Suppressor macrophage (primary cell): ENCODE measurements at places on chromosomes 13 and 19.

- DNase-seq, result no peak
Measured at GRCh38 chr13:73245246-73245645, 186.4 kb downstream of the KLF5 start.

GRCh38 chr19:56537442-56537841 lies 1.3 kb upstream of the ZFP28 start:
- DNase-seq, result no peak

GRCh38 chr13:94707400-94708021 lies 4.8 kb downstream of the SOX21 start:
- DNase-seq, result no peak

DNA sequence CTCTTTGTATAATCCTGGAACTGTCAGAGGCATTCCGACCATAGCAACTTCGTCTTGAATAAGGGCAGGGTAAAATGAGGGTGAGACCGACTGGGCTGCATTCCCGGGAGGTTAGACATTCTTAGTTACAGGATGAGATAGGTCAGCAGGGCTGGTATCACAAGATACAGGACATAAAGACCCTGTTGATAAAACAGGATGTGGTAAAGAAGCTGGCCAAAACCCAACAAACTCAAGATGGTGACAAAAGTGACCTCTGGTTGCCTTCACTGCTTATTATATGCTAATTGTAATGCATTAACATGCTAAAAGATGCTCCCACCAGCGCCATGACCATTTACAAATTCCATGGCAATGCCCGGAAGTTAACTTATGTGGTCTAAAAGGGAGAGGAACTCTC lies 27.7 kb upstream of the MBNL2 start:
- DNase-seq, result no peak

GRCh38 chr13:33263484-33263883 lies 22.1 kb downstream of the STARD13 start:
- no peak for DNase-seq

DNA sequence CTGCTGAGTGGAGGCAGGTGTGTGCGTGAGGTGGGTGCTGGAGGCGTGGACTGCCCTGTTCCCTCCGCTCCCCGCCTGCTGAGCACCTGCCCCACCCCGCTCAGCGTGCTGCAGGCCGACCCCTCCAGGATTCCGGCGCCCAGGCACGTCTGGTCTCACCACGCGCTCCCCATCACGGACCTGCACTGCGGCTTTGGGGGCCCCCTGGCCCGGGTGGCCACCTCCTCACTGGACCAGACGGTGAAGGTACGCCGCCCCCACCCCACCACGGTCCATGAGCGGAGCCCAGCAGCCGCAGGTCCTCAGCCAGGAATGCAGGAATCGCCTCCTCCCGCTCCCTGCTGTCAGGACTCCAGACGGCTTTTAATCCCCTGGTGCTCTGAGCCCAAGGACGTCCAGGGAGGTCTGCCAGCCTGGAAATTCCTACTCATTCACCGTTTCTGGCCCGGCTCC lies 6.0 kb downstream of the WDR18 start:
- DNase-seq, result no peak

DNA sequence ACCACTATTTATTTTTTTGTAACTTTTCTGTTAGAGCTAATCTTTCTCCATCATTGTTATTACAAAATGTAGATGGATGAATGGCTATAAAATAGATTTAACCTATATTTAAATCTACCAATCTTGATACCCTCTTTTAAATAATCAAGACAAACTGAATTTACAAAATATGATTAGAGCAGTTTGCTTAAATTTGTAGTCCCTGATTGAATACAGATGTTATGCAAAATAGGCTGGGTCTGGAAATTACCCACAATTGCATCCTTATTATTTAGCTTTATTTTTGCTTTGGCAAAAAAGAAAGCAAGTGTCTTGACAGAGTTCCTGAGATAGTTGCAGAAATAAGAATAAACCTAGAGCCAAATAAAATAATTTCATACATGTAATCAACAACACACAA lies 352.8 kb downstream of the KLF12 start:
- DNase-seq, result no peak

DNA sequence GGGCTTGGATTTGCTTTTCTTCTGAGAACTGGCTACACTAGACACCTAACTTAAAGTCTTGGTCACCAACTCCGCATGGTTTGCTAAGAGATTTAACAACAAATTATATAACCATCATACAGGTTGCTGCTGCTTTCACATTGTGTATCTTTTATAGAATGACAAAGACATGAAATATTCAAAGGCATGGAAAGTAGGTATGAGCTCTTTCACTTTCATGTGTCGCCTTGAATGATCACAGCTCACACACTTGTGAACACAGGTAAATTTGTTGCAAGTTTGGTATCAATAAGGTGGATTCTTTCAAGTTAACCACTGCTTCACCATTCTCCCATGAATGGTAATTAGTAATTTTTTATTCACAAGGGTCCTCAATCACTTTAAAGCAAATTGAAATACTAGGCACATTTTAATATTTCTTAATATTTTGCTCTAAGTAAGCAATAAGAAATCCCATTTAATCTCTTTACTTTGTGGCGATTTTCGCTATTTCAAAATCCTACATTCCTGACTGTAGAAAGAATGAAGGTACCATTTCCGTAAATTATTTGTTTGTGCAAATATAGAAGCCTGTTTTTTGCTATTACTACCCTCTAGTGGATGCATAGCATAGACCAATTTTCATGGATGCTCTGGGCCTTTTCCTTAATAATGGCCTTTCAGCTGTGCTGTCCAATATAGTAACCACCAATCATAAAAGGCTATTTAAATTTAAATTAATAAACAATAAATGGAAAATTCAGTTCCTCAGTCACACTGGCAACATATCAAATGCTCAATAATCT lies 45.5 kb upstream of the FREM2 start:
- DNase-seq, result no peak

GRCh38 chr13:97122381-97122996 lies 99.6 kb upstream of the MBNL2 start:
- no peak for DNase-seq

- DNase-seq, result no peak
Measured at GRCh38 chr19:13866463-13867046, 10.4 kb upstream of the NANOS3 start.

- DNase-seq, result peak; percentile 95
Measured at GRCh38 chr19:1856698-1857603, 6.4 kb downstream of the KLF16 start.

DNA sequence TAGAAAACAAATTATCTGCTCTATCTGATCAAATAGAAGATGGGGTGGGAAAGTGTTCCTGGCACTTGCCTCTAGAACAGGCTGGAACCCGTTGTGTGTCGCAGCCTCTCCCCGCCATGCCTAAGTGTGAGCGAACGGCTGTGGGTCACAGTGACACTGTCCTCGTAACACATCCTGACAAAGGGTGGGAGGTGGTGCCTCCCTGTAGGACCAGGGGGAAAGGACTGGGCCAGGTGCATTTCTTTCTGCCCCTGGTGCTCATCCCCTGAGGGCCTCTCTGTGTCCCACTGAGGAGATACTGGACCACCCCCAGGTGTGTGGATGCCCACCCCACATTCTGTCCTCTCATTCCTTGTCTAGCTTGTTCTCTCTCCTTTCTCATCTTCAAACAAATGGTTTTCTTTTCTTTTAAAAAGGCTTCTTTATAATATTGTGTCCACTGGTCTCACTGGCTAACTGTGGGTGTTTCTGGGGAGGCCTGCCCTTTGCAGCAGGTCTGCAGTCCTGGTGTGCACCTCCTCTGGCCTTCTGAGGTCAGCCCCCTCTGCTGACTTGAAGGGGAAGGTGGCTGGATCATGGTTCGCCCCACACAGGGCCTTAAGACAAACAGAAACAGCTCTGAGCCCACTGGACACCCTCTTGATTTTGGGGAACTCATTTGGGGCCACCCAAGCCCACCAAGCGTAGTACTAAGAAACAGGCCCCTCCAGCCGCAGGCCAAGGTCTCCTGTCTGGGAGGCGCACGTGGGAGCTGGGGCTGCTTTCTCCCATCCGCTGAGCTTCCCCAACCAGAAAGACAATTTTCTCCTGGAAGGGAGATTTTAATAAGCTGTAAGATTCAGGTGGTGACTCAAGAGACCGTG lies 152.5 kb upstream of the SOX1 start:
- DNase-seq, result no peak

- no peak for DNase-seq
Measured at GRCh38 chr19:58183817-58184215, 955 bp downstream of the ZNF274 start.

DNA sequence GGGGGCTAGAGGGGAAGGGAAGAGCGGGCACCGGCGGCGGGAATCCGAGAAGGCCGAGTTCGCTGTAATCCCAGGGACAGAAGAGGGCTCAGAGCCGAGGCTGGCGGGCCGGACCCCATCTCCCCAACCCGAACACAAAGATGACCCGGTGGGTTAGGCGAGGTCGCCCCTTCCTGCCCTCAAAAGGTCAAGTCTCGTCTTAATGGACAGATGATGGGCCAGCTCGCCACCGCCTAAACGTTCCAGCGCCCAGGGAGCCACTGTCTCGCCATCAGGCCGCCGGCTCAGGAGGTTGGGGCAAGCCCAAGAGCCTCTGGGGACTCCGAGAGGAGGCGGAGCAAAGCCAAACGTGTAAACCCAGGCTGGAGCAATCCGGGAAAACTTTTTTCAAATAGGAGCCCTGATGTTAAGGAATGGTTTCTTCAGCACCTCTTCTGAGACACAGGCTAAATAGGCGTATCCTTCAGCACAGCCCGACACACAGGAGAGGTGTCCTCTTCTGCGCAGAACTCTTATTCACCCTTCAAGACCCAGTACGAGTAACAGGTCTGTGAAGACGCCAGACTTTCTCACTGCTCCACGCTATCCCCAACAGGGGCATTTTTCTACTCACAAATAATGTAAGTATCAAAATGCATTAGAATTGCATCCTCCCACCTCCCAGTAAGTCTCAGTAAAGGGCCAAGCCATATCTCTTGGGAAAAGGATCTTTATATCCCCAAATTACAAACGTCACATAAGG lies 6.3 kb upstream of the POU4F1 start:
- DNase-seq, result no peak

- DNase-seq, result no peak
Measured at GRCh38 chr13:35733827-35734226, 257.3 kb upstream of the MAB21L1 start.

- no peak for DNase-seq
Measured at GRCh38 chr13:113646921-113647340, 11.1 kb downstream of the ATP4B start.

DNA sequence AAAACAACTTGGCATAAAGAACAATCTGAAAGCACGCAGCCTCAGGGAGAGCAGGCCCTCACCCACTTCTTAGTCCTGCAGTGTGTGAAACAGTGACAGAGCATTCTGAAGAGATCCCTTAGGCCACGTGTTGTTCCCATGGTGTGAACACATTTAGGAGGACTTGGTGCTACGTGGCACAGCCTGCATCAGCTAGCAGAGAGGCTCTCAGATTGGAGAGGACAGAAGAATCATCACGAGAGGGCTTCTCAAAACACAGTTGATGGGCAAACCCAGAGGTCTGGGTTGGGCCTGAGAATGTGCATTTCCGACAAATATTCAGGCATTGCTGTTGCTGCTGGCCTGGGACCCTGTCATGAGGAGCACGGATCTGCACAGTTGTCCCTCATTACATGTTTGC lies 26.1 kb upstream of the TFDP1 start:
- no peak for DNase-seq

GRCh38 chr13:51191743-51192142 lies 30.5 kb upstream of the FAM124A start:
- DNase-seq, result no peak

DNA sequence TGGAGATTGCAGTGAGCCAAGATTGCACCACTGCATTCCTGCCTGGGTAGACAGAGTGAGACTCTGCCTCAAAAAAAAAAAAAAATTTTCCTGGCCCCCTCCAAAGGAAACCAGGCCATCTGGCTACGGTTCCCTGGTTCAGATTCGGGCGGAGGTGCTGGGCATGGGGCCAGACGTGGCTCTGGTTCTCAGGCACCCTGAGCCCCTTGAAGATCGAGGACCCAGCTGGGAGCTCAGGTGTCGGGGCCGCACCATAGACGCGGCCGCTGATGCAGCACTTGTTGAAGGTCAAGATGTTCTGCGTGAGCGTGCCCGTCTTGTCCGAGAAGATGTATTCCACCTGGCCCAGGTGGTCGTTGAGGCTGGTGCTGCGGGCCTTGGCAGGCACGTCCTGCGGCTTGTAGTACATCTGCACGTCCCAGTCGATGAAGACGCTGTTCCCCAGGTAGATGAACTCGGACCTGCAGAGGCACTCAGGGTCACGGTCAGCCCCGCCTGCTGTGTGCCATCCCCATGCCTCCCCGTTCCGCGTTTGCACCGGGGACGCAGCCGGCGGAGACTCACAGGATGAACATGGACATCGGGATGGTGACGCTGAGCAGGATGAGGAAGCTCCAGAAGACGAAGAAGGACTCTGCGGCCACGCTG lies 12.3 kb downstream of the ATP8B3 start:
- no peak for DNase-seq

GRCh38 chr13:100710176-100710575 lies 35.6 kb upstream of the TMTC4 start:
- DNase-seq, result no peak

DNA sequence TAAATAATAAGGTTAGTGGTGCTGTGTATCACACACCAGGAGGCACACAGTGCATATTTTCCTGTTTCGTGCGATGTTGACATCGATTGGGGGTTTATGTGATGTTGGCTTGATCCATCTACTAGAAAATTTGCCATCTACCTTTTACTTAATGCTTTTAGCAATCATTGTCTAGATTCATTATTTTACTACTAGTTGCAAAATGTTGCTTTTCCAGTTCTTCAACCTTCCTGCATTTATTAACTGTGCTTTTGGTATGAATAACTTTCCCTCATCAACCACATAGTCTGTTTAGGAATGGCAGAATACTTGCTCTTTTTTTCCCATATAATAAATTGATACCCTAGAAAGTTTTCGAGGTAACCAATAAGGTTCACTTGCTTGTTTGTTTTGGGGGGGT lies 17.5 kb downstream of the C13orf42 start:
- DNase-seq, result no peak
